ENCODE measurements at places on chromosomes 13 and 19. TPM values are rescaled to one million over a fixed set of nuclear protein-coding genes. Genes with fewer than 3 reads are reported as not detected.

Gene BRCA2
- 3.9 TPM for polyA plus RNA-seq

Gene FCHO1
- polyA plus RNA-seq, result 3.1 TPM

Gene SIGLEC5
- polyA plus RNA-seq, result 0.06 TPM

Gene GRK1
- not detected for polyA plus RNA-seq

Gene ZNF570
- polyA plus RNA-seq, result 1.8 TPM

- DNase-seq, result no peak
- no peak overlapping the region for H3K4me3 ChIP-seq
- H3K4me1 ChIP-seq, result peaks cover 22% of the 10 kb centered on the region
- no peaks in the 10 kb centered on the region for H3K27me3 ChIP-seq
- H3K36me3 ChIP-seq, result no peaks in the 10 kb centered on the region
- no peak overlapping the region for H3K27ac ChIP-seq
Observed at GRCh38 chr19:48560095-48560530, 8.1 kb downstream of the SULT2B1 start.

- H3K4me3 ChIP-seq, result no peak overlapping the region
- H3K4me1 ChIP-seq, result peaks cover 5% of the 10 kb centered on the region
- DNase-seq, result peak; percentile 48
- no peaks in the 10 kb centered on the region for H3K27me3 ChIP-seq
- no peaks in the 10 kb centered on the region for H3K36me3 ChIP-seq
Observed at GRCh38 chr13:112721198-112722104, 31.6 kb downstream of the ATP11A start.

DNA sequence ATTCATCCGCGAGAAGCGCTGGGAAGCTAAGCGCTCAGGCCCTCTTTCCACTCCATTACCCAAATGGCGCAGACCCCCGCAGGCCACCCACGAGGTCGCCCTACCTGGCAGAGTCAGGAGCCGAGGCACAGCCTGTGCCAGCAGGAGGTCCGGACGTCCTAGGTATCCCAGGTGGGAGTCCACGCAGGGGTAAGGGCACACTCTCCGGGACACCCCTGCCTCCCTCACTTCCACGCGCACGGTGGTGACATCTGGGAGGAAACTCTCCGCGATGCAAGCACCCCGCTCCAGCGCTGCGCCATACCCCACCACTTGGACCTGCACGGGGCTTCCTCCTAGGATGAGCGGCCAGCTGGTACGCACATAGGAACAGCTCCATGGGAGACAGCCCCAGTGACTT, 95.1 kb upstream of the ARHGEF7 start:
- H3K27me3 ChIP-seq, result no peaks in the 10 kb centered on the region
- no peak for DNase-seq
- H3K4me1 ChIP-seq, result no peaks in the 10 kb centered on the region
- H3K36me3 ChIP-seq, result no peaks in the 10 kb centered on the region
- H3K4me3 ChIP-seq, result no peak overlapping the region

DNA sequence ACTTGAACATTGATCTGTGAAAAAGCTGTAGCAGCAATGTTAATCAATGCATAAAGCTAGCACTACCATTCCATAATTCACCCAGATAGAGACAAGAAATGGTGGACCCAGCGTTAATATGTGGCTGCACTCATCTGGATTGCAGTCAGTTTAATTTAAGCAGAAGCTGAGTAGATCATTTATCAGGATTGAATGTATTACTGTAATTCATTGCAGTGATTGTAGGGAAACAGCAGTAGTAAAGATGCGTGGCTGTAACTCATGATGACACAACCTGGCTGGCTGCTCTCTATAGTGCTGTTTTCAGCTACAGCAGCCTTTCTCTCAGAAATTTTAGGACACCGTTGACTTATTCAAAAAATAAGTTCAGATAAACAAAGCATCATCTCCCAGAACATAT, 499.5 kb upstream of the SLITRK6 start:
- no peaks in the 10 kb centered on the region for H3K4me1 ChIP-seq
- H3K4me3 ChIP-seq, result no peak overlapping the region
- H3K36me3 ChIP-seq, result no peaks in the 10 kb centered on the region
- H3K27me3 ChIP-seq, result no peaks in the 10 kb centered on the region

GRCh38 chr19:54616821-54617560, 13.3 kb upstream of the LILRB1 start:
- no peak for DNase-seq
- no peaks in the 10 kb centered on the region for H3K4me1 ChIP-seq
- H3K27me3 ChIP-seq, result no peaks in the 10 kb centered on the region
- peak overlapping the region; percentile 78 for H3K27ac ChIP-seq
- no peaks in the 10 kb centered on the region for H3K36me3 ChIP-seq
- no peak overlapping the region for H3K4me3 ChIP-seq

DNA sequence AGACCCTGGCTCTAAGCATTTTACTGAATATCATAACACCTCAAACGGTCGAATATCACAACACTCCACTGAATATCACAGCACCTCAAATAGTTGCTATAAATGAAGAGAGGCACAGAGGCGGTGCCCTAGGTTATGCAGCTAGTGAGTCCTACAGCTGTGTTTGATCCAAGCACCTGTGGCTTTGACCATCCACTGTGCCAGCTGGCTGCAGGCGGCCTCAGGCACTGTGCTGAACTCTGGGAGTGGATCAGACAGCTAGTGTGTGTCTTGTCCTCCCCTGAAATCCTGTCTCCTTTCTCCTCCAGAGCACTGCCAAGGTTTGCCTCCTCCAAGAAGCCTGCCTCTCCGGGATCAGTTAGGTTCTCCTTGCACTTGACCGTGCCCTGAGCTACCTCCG, 7.3 kb downstream of the NOSIP start:
- H3K36me3 ChIP-seq, result peaks cover 4% of the 10 kb centered on the region
- peaks cover 3% of the 10 kb centered on the region for H3K4me1 ChIP-seq
- DNase-seq, result no peak
- H3K27me3 ChIP-seq, result no peaks in the 10 kb centered on the region
- H3K27ac ChIP-seq, result no peak overlapping the region
- H3K4me3 ChIP-seq, result no peak overlapping the region

DNA sequence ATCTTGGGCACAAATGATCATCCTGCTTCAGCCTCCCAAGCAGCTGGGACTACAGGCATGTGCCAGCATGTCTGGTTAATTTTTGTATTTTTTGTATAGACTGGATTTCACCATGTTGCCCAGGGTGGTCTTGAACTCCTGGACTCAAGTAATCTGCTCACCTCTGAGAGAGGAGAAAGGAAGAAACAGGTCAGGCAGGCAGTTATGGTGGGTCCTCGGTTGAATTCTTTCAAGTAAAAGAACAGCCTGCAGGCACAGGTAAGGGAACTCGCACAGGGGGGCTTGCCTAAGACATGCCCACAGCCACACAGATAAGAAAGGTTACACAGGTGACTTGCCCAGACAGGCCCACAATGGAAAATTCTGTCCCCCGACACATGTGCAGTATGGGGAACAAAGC, 34.8 kb upstream of the CYSLTR2 start:
- H3K27me3 ChIP-seq, result no peaks in the 10 kb centered on the region
- H3K27ac ChIP-seq, result no peak overlapping the region
- H3K4me1 ChIP-seq, result no peaks in the 10 kb centered on the region
- no peak for DNase-seq

All from small intestine (tissue), 16 donors.